ENCODE measurements at places on chromosomes 7 and 10. TPM values are rescaled to one million over a fixed set of nuclear protein-coding genes. Genes with fewer than 3 reads are reported as not detected.

Gene RBP3
- polyA plus RNA-seq, result 0.08 TPM

- peak; percentile 67 for DNase-seq
Observed at GRCh38 chr10:7260412-7260900, 150.4 kb downstream of the SFMBT2 start.

DNA sequence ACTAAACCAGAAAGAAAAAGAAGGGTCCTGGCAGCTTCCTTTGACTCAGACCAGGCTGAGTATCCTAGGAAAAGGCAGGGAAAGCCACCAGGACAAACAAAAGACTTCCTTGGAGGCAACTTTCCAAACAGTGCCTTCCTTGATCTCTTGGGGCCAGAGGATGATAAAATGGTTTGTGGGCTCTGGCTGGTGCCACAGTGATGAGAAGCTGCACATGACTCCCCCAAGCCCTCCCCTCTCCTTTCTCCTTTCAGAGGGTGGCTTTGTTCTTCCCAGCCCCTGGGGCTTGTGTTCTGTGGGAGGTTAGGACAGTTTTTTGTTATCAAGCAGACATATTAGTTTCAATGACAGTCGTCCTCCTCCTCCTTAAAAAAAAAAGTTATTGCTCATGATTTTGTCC, 183.2 kb downstream of the SEM1 start:
- no peak for DNase-seq

DNA sequence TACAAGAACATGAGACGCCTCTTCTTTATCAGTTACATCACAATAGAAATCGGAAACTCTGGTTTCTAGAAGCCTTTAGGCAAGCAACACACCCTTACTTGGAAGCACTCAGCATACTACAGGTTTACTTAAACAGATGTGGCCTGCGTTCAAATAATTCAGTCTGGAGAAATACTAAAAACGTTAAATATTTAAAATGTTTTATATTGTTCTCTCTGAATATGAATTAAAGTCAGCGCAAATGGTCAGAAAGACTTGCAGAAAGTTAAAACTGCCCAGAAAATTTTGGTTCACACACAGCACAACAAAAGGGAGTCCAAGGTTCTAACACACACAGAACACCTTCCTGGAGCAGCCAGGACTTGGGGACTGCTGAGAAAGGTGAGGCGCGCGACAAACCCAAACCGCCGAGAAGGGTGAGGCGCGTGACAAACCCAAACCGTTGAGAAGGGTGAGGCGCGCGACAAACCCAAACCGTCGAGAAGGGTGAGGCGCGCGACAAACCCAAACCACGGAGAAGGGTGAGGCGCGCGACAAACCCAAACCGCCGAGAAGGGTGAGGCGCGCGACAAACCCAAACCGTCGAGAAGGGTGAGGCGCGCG, 25.8 kb downstream of the ESYT2 start:
- no peak for DNase-seq

GRCh38 chr10:119754936-119755335, 29.1 kb downstream of the INPP5F start:
- no peak for DNase-seq

GRCh38 chr7:42588876-42589275, 323.0 kb downstream of the C7orf25 start:
- no peak for DNase-seq
